ENCODE measurements at places on chromosomes 2 and 18. TPM values are rescaled to one million over a fixed set of nuclear protein-coding genes. Genes with fewer than 3 reads are reported as not detected.

The NR4A2 gene
- total RNA-seq: 0.70 TPM

The EPB41L3 gene
- total RNA-seq: 10.3 TPM

The GDF7 gene
- 0.02 TPM for total RNA-seq

The REG1A gene
- 0.95 TPM for total RNA-seq

The MARCO gene
- not detected for total RNA-seq

The CFAP221 gene
- not detected for total RNA-seq

The NEURL3 gene
- not detected for total RNA-seq

The UGT1A6 gene
- 2.6 TPM for total RNA-seq

The HMSD gene
- total RNA-seq: 0.12 TPM

The HOXD13 gene
- 3.1 TPM for total RNA-seq

The RSAD2 gene
- total RNA-seq: 1.2 TPM

The CTAGE1 gene
- not detected for total RNA-seq

The ITGA4 gene
- 47.6 TPM for total RNA-seq

The SPP2 gene
- total RNA-seq: not detected

The MAP3K20 gene
- total RNA-seq: 29.8 TPM

The TTN gene
- total RNA-seq: not detected

The KCNE4 gene
- 2.4 TPM for total RNA-seq

The ELOA2 gene
- total RNA-seq: not detected

The ASXL3 gene
- 0.41 TPM for total RNA-seq

The SAG gene
- not detected for total RNA-seq

The MAL gene
- not detected for total RNA-seq

Data from H4 (cell line).